ENCODE measurements at places on chromosomes 4 and X. TPM values are rescaled to one million over a fixed set of nuclear protein-coding genes. Genes with fewer than 3 reads are reported as not detected.

Gene CLTRN
- polyA plus RNA-seq = not detected

Gene DSPP
- not detected for polyA plus RNA-seq

Gene WAS
- 1.1 TPM for polyA plus RNA-seq

Gene TMPRSS11E
- not detected for polyA plus RNA-seq

Gene PCDH10
- 0.31 TPM for polyA plus RNA-seq

Gene PDHA2
- polyA plus RNA-seq = not detected

Gene SMARCA1
- polyA plus RNA-seq = 1.9 TPM

Gene NDST4
- not detected for polyA plus RNA-seq

Gene FGD1
- 7.7 TPM for polyA plus RNA-seq

Gene TLL1
- 1.6 TPM for polyA plus RNA-seq

Gene TMEM35A
- 1.3 TPM for polyA plus RNA-seq

Gene CTAG2
- polyA plus RNA-seq = 7.8 TPM

Gene GASK1B
- polyA plus RNA-seq = 4.3 TPM

All from small intestine (tissue), 16 donors.